Hippocampal formation (tissue), 2 donors: ENCODE measurements at places on chromosomes 3 and 15.

- DNase-seq = no peak
These were observed 93.1 kb downstream of the AKAP13 start for GRCh38 chr15:85473455-85473854.

GRCh38 chr15:41877631-41878354 lies 16.1 kb downstream of the SPTBN5 start:
- DNase-seq = no peak

- no peak for DNase-seq
These were observed 6.4 kb downstream of the DUT start for GRCh38 chr15:48337607-48338006.

DNA sequence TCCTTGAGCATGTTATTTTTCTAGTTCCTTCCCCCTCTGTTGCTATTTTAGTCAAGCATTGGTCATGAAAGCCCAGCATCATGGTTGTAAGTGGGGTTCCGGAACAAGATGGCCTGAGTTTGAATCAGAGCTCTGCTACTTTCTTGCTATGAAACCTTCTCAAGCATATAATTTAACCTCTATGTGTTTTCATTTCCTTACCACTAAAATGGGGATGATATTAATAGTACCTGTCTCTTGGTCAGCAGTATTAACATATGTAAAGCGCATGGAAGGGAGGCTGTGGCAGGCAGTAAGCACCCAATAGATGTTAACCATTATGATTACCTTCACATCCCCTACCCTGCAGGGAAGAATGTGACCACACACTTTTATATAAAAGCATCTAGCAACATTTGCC lies 14.3 kb upstream of the SPRED1 start:
- DNase-seq = no peak

- DNase-seq = no peak
These were observed 186.6 kb upstream of the RORA start for GRCh38 chr15:61415617-61416120.

DNA sequence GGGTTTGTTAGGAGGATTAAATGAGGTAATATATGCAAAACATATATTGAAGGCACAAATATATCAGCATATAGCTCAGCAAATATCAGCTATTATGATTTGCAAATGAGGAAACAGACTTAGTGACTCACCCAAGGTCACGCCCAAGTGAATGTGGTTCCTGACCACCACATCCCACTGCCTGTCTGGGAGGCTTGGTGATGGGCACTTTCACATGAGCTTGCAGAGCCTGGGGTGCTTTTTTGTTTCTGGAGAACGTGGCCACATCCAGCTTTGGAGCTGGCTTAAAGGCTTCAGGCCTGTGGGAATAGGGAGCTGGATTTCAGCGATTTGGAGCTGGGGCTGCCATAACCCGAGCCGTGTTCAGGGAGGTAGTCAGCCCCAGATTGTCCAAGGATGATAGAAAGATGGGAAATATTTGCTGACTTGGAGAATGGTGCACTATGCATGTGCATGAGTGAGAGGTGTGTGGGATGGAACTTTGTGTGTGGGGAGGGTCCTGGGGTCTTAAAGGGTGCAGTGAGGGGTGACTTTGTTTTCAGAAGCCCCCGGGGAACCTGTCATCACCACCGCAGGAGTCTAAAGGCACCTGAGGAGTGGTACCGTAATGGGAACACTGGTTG lies 12.0 kb upstream of the FGD5 start:
- no peak for DNase-seq

DNA sequence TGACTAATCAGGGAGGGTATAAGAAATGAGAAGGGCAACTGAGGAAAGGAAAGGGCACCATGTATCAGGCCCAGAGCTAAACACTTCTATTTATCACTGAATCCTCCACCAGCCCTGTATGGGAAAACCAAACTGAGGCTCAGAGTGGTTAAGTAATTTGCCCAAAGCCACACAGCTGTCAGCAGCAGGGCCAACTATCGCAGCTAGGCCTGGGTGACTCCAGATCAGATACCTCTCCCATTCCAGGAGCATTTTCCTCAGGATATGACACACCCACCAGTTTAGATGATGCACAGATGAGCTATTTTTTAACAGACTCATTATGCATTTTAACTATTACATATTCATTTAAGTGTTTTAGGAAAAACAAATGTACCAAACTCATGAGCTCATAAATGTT lies 14.5 kb downstream of the NUP210 start:
- DNase-seq = no peak

- DNase-seq = no peak
These were observed 62.9 kb upstream of the FNDC3B start for GRCh38 chr3:171976526-171976925.

- no peak for DNase-seq
These were observed 37.9 kb downstream of the PPCDC start for GRCh38 chr15:75061272-75061671.

DNA sequence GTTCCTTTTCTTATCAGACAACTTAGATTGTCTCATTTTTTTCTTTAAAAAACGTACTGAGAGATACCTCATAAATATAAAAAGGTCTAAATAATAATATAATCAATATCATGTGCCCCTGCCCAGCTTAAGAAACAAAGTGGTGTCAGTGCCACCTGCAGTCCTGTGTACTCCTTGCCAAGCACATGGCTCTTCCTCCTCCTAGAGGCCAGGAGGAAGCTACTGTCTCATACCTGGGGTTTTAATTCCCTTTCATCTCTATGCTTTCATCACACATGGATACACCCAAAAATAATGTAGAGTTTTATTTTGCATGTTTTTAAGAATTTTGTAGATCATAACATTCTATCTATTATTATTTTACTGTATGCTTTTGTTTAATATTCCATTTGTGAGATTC lies 98.6 kb upstream of the C15orf61 start:
- no peak for DNase-seq

DNA sequence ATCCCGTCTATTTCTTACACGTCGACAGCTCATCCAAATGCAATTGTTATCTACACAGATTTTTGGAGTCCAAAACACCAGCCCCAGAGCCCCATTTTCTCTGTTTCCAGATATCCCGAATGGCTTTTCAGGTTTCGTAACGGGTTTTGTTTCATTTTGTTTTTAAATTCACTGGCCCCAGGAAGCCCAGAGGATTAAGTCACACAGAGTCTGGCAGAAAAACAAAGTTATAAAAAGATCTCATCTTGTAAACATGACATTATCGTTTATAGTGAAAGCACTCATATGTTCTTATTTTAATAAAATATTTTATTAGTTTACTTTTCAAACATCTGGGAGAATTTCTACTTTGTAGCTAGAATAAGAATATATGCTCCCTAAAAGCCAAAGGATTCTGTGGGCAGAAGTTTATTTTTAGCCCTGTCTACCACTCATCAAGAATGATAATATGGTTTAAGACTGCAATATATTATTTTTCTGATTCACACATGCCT lies 149.3 kb upstream of the SLC2A2 start:
- no peak for DNase-seq

- DNase-seq = no peak
These were observed 13.9 kb downstream of the PPM1M start for GRCh38 chr3:52259448-52259847.
